ENCODE measurements at places on chromosomes 12 and 14.

GRCh38 chr14:54488646-54489317 is at the start of gene GMFB:
Gene GMFB (minus strand): TSS chr14:54488980. CDS start chr14:54488927, 53 bp downstream.
- peak; percentile 33 for DNase-seq

DNA sequence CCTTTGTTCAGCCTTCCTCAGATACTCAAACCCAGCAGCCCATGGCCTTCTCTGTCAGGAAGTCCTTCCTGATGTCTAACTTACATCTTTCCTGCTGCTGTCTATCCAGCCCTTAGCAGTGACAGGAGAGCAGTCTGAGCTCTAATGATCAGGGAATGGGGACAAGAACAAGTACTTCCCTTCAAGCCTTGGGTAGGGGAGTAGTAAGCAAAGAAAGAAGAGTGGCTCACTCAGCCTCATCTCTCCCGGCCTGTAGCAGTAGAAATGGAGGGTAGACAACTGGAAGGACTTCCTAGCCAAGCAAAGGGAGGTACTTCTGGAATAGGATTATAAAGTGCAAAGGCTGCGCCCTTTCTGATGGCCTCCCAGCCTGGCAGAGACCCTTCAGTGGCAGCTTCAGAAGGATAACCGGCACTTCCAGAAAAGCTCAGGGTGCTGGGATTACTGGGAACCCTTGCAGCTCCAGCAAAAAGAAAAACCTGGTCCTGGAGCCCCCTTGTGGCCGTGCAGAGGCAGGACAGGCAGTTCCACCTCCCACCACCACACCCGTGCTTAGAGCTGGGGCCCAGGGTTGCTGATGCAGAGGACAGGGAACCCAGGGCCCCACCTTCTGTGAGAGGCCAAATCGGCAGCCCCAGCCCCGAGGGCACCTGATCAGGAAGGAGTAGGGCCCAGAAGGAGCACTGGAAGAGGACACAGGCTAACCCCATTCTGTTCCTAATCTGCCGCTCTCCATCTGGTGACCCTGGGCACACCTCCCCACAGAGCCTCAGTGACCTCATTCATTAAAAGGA is 12.4 kb upstream of the SMUG1 start:
- peak; percentile 36 for DNase-seq

DNA sequence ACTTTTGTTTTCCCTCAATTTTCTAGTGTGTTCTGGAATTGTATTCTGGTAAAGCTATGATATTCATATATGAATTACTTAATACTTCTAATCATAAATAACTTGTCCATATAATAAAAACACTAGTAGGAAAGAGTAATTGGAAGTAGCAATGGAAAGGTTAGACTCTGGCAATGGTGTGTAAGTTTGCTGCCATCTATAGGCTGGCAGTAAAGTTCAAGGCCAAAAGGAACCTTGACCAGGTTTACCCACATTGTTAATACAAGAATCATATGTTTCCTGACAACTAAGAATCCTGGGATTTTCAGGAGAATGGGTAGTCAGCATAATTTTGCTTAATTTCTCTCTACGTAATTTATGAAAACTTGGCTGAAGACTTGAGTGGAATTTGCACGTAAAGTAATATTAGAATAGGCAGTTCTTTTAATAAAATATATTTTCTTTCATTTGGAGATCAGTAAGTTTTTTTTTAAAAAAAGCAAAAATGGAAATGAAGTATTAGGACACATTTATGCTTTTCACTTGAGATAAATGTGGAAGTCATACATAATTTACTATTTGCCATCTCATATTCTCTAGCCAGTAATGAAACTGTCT is 926.7 kb downstream of the GALC start:
- DNase-seq, result no peak

GRCh38 chr14:34247605-34248004 is 214.4 kb downstream of the SPTSSA start:
- no peak for DNase-seq

- no peak for DNase-seq
Observed at GRCh38 chr12:102202556-102202955, 4.9 kb upstream of the PMCH start.

GRCh38 chr12:53453953-53454640 is 2.2 kb downstream of the PCBP2 start:
- no peak for DNase-seq

GRCh38 chr14:100149851-100150611 is 9.4 kb downstream of the DEGS2 start:
- DNase-seq, result no peak

GRCh38 chr12:113136128-113136989 is 798 bp upstream of the RASAL1 start:
- DNase-seq, result no peak

DNA sequence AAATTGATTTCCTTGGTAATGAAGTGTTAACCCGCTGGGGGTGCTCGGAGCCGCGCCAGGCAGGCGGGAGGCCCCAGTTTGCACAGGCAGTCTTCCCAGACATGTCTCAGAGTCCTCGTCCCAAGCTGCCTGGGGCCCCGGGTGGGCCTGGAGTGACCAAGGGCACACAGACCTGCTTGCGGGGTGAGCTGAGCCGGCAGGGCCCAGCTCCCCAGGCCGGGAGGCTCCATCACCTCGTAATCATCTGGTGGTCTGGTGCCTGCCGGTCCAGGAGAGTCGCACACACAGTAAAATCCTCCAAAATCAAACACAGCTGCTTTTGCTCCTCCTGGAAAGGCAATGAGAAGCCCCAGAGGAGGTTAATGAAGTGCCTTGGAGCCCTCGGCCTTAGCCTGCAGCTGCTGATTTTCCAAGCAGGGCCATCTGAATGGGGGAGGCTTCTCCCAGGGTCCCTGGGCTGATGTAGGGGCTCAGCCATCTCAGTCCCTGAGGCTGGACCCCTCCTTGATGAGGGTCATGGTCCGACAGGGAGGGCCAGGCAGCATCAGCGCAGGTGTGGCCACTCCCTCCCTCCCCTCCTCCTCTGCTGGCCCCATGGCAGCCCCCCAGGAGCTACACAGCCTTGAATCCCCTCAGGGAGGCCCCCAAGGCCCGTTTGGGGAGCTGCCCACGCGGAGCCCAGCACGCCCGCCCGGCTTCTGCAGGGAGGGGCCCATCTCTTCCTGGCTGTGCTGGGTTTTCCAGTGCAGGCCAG is 39.4 kb upstream of the FBRSL1 start:
- no peak for DNase-seq

- DNase-seq, result no peak
Observed at GRCh38 chr14:65425885-65426284, 13.4 kb downstream of the FUT8 start.

GRCh38 chr12:43015090-43015737 is 425.7 kb upstream of the PRICKLE1 start:
- no peak for DNase-seq

GRCh38 chr12:77032406-77032805 is 33.0 kb downstream of the E2F7 start:
- no peak for DNase-seq

GRCh38 chr12:19485240-19485639 is 45.9 kb downstream of the AEBP2 start:
- DNase-seq, result no peak

- DNase-seq, result no peak
Observed at GRCh38 chr14:55711175-55711811, 131.3 kb downstream of the KTN1 start.

- no peak for DNase-seq
Observed at GRCh38 chr14:55843718-55844403, 263.9 kb downstream of the KTN1 start.

- no peak for DNase-seq
Observed at GRCh38 chr14:49992901-49993339, 100.0 kb downstream of the ARF6 start.

- DNase-seq, result no peak
Observed at GRCh38 chr14:95495538-95496025, 20.9 kb downstream of the SYNE3 start.

GRCh38 chr12:119082016-119082415 is 96.7 kb upstream of the HSPB8 start:
- DNase-seq, result no peak

DNA sequence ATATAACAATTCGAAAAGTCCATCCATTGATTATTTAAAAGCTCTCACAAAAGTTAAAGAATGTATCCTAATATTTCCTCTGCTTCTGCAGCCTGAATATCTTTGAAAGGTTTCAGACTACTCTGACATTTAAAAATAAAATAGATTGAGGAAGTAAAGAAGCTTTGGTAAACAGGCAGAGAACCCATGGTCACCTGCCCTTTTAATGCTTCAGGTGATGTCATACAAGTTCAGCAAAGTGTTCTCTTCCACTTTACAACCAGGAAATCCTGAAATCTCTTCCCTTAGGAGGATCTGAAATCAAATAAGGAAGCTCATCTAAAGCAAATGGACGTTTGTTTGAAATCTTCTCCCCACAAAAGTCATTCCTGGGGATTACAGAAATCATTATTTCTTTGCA is 322.4 kb downstream of the PDZRN4 start:
- no peak for DNase-seq

DNA sequence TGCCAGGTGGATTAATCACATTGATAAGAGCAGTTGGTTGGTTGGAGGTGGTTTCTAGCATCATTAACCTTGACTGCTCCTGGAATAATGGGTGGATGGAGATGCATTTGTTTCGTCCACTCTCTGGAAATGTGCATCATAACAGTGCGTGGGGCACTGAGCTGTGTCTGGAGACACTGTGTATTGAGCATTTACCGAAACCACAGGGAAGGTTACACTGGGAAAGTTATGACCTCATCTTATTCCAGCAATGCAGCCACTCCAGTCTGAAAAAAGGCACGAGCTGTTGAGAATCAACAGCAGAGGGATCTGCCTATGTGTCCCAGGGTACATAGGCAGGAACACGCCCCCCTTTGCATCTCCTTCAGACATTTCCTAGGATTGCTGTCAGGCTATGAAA is 27.2 kb downstream of the RNFT2 start:
- no peak for DNase-seq

DNA sequence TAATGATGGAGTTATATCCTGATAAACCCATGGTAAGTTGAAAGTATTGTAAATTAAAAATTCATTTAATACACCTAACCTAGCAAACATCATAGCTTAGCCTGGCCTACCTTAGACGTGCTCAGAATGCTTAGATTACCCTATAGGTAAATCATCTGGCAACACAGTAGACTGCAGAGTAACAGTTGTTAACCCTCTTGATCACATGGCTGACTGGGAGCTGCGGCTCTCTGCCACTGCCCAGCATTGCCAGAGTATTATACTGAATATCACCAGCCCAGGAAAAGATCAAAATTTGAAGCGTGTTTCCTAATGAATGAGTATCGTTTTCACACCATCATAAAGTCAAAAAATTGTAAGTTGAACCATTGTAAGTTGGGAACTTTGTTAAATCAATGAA is 17.8 kb upstream of the TMPRSS12 start:
- no peak for DNase-seq

DNA sequence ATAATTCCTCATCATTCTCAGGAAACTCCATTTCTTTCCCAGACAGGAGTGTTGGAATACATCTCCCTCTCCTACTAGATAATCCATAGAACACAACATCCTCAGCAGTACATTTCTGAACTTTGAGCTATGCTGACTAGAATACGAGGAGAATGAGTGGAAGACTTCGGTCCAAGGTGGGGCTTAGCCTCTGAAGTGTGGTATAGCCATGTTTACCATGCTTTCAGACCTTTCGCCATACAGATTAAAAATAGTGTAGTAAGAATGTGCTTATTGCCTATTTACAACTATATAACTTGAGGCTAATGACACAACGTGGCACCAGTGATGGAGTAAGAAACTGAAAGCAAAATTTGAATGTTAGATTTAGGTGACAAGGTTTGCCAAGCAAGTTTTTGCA is 184.5 kb upstream of the KRR1 start:
- no peak for DNase-seq

DNA sequence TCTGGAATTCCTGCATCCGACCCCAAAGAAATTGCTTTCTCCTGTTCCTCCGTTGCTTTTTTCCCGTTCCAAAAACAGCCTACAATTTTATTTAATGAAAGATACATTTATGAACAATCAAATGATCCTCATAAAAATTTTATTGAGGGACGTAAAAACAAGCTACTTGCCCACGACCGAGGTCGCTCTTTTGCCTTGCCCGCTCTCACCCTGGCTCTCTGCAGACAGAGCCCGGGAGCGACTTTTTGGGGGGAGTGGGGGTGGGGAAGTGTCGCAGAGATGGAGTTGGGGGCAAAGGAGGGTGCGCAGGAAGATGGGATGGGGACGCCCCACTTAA is 1.1 kb upstream of the HOXC9 start:
- DNase-seq, result no peak

DNA sequence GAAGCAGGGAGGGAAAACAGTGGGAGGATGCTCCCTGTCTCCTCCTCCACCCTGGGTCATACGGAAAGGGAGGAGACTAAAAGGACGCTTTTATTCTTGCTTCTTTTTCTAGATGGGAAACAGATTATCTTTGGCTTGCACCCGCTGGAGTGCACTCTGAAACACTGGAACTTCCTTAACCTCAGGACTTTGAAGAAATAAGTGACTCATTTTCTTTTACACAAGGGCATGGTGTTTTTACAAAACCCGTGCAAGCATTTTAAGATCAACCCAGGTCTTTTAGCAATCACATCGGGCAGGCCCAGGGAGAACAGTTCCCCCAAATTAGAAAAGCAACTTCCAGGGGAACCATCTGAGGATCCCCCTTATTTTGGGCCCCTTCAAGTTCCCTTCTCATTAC is 80.9 kb upstream of the TSPAN11 start:
- DNase-seq, result no peak

- DNase-seq, result no peak
Observed at GRCh38 chr12:118119449-118119879, 15.7 kb upstream of the VSIG10 start.
